ENCODE measurements at places on chromosomes 3 and 15. TPM values are rescaled to one million over a fixed set of nuclear protein-coding genes. Genes with fewer than 3 reads are reported as not detected.

The PPP1R14D gene
- total RNA-seq = not detected

GRCh38 chr15:95284933-95285421, 1045.5 kb upstream of the NR2F2 start:
- no peak overlapping the region for H3K27ac ChIP-seq
- H3K4me1 ChIP-seq = no peaks in the 10 kb centered on the region
- no peaks in the 10 kb centered on the region for H3K27me3 ChIP-seq
- H3K4me3 ChIP-seq = no peak overlapping the region

- DNase-seq = no peak
- H3K36me3 ChIP-seq = no peaks in the 10 kb centered on the region
- H3K27me3 ChIP-seq = no peaks in the 10 kb centered on the region
- no peak overlapping the region for H3K4me3 ChIP-seq
These were observed 61.4 kb upstream of the LEKR1 start for GRCh38 chr3:156764751-156765150.

- H3K27ac ChIP-seq = no peak overlapping the region
- no peak for DNase-seq
- no peaks in the 10 kb centered on the region for H3K4me1 ChIP-seq
These were observed 257.5 kb downstream of the MFSD1 start for GRCh38 chr3:159059395-159059794.
